ENCODE measurements at places on chromosomes 6 and 20.

GRCh38 chr6:21942897-21943296 lies 349.3 kb downstream of the SOX4 start:
- DNase-seq, result no peak

- no peak for DNase-seq
Measured at GRCh38 chr6:17276766-17277165, 4.4 kb upstream of the RBM24 start.

DNA sequence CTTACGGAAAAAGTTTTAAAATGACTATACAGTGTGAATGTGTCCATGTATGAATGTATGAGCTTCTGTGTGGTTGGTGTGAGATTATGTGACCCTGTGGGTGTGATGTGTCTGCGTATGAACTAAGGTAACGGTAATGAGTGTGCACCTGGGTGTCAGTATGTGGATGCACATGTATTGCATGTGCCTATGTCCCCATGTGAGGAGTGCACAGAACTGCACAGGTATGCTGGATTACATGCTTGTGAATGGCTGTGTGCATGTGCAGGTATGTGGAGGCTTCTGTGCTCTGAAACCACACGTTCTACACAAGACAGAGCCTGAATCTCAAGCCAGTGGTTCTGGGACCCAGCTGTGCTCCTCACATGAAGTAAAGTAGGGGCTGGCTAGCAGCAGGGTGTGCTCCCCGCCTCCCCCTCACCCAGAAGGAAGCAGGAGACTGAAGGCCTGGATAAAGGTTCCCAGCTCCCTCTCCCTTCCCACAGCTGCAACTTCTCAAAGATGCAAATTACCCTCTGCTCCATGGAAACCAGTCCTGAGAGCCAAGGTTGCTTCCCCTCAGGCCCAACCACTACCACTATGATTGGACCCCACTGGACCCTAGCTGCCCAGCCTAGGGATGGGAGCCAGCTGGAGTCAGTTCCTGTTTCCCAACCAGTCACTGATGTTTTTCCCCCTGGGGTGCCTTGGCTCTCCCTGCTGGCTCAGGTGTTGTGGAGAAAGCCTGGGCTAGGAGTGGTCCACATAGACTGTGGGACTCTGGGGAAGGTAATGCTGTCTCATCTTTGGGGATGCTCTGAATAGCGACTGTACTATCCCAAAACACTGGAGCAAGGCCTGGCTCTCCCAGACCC lies 24.8 kb upstream of the SPDEF start:
- no peak for DNase-seq

- peak; percentile 47 for DNase-seq
Measured at GRCh38 chr6:90286884-90287488, 9.7 kb downstream of the BACH2 start.

DNA sequence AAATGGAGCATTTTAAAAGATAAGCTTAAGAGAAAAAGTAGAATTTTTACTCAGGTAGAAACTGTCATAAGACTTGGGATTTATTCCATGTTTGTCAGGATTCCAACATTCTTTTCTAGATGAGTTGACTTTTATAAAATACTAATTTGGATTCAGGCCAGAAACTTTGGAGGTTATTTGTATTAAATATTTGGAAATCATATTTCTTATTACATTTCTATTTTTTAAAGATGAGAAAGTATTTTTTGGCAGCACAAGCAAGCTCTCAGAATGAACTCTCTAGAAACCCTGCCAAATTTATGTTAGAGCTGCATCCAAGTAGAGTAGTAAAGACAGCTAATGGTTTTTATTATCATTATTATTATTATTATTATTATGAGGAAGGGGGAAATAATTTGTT lies 1014.9 kb upstream of the GJE1 start:
- no peak for DNase-seq

DNA sequence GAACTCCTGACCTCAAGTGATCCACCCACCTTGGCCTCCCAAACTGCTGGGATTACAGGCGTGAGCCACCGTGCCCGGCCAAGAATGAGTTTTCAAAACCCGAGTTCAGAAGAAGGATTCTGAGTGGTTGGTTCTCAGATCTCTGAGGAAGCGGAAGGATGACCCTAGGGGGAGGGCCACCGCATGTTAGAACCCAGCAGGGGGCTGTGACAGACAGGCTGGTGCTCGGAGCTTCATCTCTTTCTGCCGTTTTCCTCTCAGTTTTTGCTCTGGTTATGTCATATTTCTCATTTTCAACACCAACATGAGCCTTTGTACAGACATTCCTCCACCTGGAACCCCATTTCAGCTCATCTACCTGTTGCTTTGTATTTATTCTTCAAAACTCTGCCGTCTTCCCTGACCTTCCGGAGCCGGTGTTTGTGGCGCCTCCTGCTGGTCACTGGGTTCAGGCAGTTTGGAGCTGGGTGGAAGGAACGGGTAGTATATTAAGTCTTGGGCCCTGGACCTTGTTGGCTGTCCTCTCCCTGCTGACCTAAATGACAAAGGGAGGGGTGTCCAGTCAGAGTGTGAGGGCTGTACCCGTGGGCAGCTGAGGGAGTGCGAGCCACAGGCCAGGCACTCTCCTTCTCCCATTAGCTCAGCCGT lies at the start of gene DEFB123:
TSS of gene DEFB123 (plus strand) at position 621 of the 648 bp plus-strand sequence. CDS start 67 bp downstream, outside the sequence.
- DNase-seq, result no peak

DNA sequence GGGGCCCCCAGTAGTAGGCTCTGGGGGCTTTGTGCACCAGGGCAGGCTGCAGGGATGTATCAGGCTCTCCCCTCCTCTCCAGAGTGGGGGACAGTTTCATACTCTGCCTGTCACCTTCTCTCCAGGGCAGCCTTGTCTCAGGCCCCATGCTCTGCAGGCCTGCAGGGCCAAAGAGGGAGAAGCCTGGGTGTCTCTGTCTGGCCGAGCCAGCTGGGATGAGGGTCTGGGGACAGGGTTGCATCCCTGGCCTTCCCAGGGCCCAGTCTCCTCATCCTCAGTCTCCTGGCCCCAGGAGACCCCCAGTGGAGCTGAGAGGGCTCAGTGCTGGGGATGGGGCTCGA lies 14.8 kb upstream of the IP6K3 start:
- no peak for DNase-seq

- no peak for DNase-seq
Measured at GRCh38 chr6:158772851-158773371, 46.3 kb downstream of the EZR start.

- DNase-seq, result no peak
Measured at GRCh38 chr6:10401632-10402223, 13.1 kb downstream of the TFAP2A start.

GRCh38 chr20:16003310-16003709 lies 569.9 kb downstream of the KIF16B start:
- DNase-seq, result no peak

DNA sequence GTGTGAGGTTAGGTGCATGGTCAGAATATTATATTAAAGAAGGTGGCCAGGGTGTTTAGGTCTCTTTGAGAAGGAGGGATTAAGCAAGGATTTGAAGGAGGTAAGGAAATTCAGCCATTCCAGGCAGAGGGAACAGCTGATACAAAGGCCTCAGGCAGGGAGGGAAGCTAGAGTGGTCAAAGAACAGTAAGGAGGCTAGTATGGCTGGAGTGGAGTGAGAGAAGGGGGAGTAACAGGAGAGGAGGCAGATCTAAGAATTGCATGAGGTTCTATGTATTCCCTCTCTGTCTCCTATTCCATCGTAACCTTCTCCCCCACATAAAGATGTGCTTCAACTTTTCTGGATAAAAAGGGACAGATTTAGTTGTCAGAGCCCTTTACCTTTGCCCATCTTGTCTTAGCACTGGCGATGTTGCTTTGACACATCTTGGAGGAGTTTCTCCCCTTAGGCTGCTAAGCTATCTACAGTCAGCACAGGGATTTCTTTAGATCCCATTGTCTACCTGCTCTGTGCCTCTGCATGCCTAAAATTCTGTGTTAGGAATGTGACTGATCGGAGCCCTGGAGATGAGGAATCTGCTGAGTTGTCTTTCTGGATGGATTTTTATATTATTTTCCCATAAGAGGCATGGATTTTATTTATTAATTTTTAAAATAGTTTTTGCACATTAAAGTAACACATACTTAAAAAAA lies 59.9 kb downstream of the KLHL31 start:
- no peak for DNase-seq

- DNase-seq, result no peak
Measured at GRCh38 chr6:2103765-2104523, 141.5 kb downstream of the GMDS start.

GRCh38 chr6:135002229-135002844 lies 52.3 kb downstream of the HBS1L start:
- DNase-seq, result no peak

GRCh38 chr20:37837924-37838323 lies 65.0 kb upstream of the VSTM2L start:
- DNase-seq, result no peak

DNA sequence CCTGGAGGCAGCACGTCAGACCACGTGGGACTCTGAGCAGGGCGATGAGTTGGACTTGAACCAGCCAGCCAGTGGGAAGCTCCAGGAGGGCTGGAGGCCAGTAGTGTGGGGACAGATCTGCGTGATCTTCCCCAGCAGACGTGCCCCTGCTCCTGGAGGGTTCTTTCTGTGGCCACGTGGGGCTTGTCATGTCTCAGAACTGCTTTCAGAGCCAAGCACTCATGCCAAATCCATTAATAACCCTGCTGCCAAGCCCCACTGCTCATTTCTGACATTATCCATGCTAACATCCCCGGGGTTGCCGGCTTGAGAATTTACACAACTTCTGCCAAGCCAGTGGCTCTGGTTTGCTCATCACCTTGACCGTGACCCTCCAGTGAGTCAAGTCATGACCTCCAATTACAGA lies 38.3 kb downstream of the SIRPA start:
- no peak for DNase-seq

DNA sequence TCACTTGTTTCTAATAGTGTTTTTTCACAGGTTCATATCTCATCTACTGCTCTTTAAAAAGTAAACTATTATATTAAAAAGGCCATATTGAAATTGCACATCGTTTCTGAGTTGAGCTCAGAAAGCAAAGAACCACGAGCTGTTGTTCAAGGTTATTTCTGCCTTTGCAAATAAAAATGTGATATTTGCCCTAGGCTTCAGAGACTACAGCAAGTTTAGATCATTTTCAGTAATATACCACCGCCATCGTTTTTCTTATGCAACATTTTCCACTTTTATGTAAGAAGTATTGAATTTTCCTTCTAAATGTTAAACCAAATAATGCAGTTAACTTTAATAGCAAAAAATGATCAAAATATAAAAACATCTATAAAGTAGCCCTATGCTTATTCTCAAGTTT lies 71.1 kb downstream of the DST start:
- no peak for DNase-seq

DNA sequence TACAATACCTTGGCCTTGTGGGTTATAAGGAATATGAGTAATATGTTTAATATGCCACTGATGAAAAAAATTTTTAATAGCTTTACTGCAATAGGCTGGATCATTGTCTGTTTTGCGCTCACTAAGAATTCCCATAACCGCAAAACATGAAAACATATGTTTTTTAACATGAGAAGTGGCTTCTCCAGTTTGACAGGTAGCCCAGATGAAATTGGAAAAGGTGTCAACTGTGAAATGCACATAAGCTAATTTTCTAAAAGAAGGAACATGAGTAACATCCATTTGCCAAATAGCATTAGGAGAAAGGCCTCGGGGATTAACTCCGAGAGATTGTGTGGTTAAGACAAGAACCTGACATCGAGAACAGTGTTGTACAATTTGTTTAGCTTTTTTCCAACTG lies 4.9 kb downstream of the GLYATL3 start:
- DNase-seq, result no peak

DNA sequence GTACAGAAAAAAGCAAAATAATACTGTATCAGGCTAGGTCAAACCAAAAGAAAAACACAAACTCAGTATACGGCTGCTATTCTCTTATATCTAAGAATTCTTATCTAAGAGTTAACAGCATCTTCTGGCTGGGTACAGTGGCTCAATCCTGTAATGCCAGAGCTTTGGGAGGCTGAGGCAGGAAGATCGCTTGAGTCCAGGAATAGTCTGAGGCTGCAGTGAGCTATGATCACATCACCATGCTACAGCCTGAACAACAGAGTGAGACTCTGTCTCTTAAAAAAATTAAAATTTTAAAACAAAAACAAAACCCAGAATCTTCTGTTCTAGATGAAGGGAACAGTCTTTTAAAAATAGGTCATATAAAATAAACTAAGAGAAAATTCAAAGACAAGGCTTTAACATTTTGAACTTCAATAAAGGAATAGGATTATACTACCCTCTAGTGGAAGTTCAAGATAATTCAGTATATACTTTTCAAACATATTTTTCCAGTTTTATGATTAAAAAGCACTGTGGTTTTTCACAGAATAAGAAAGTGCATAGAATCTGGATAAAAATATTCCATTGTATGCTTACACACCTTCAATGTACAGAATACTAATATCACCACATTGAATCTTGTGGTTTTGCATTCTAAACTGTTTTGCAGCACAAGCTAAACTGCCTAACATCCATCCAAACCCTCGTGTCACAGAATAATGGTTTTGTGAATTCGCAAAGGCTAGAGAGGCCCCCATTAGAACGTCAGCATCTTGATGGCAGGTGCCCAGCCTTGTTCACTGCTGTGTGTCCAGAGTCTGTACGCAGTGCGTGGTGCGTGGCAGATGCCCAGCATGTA lies 39.3 kb downstream of the DTNBP1 start:
- no peak for DNase-seq

DNA sequence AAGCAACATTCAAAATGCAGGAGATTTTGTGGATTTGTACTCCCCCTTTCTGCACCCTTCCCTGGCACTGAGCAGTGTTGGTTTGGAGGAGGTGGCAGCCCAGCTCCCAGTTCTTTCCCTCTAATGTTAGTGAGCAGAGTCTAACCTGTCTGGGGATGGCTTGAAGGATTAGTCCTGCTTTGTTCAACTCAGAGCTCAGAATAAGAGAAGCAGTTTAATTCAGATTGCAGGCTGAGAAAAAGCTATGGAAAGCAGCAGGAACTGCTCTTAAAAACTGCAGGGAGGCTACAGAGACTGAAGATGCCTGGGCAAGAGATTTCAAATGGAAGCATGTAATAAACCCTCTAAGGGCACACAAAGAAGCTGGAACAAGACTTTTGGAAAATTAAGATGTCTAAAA lies 223.4 kb upstream of the GGTLC1 start:
- DNase-seq, result no peak

DNA sequence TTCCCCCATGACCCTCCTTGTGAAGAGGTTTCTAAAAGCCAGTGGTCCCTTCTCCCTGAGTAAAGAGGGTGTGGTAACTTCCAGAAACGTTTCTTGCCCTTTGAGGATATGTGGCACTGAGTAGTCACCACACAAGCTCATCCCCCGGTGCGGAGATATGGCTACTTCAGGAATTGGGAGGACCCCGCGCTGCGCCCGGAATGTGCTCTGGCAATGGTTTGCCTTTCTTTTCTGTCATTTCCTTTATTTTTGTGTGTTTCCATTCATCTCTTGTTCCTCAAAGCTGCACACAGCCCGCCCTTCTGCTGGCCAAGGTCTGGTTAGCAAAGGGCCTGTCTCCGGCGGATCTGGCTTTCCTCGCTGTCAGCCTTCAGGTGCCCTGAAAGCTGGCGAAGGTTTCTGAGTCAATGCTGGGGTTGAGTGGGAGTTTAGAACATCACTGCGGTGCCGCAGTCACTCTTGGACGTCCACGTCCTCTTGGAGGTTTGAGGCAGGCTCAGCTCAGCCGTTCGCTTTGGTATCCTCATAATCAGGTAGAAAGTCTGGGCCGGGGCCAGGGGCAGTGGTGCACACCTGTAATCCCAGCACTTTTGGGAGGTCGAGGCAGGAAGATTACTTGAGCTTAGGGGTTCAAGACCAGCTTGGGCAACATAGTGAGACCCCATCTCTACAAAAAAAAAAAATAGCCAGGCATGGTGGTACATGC lies 67.2 kb downstream of the TCP11 start:
- no peak for DNase-seq

All from T-helper 17 cell (primary cell).